Activated naive CD8-positive, alpha-beta T cell treated with anti-CD3 and anti-CD28 coated beads, Interleukin-2, amount 50 U/mL, for 24 hours (primary cell): ENCODE measurements at places on chromosomes 12 and 14.

DNA sequence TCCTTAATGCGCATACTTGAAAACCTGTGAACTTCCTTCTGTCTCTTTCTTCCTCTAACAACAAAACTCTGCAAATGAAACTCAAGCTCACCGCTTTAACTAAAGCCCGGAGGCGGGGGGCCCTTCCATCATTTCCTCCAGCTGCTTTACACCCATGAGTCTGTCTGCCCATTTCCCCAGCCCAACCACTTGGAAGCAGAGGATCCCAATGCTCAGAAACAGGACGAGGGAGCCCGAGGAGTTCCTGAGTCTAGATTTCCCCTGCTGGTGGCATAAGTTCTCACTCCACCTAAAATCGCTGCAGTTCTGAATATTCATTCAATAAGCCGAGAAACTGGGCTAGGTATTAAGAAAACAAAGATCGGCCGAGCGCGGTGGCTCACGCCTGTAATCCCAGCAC lies 30.8 kb downstream of the GPR19 start:
- no peak for DNase-seq

- DNase-seq: no peak
Observed at GRCh38 chr14:80346395-80346794, 135.1 kb upstream of the DIO2 start.

GRCh38 chr14:24659916-24660570 lies 26.1 kb upstream of the GZMB start:
- DNase-seq: no peak

DNA sequence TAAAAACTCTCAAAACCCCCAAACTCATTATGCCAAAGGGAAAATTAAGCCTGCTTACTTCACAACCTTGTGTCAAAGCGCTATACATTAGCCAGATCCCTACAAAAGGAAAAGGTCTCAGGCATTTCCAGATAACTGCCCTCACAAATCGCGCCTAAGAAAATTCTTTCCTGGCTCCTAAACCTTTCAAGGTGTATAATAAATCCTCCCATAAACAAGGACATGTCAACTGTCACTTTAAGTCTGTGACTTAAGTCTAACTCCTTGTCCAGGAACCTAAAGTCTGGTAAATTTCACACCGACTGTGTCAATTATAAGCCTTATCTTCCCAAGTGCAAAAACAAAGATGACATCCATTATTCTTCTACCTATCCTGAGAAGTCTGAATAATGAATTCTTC lies 4.3 kb upstream of the ETFBKMT start:
- no peak for DNase-seq

DNA sequence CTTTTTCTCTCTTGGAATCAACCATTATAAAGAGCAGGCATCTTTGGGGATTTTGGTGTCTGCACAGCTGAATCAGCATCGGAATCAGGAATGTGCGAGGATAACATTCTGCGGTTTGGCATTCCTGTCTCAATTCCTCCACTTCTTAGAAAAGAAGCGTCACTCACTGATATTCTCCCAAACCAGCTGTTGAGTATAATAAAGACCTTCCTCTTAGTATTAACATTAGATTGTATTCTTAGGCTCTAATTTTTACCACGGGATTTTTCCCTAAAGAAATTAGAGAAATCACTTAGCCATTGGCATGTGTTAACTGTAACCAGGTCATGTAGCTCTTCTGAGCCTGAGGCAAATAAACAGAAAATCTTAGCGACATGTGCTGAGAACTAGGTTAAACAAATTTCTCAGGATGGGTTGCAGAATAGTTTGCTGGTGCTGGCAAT lies 128.7 kb downstream of the TMX1 start:
- DNase-seq: no peak

GRCh38 chr14:90676912-90677311 lies 139.3 kb downstream of the TTC7B start:
- no peak for DNase-seq

DNA sequence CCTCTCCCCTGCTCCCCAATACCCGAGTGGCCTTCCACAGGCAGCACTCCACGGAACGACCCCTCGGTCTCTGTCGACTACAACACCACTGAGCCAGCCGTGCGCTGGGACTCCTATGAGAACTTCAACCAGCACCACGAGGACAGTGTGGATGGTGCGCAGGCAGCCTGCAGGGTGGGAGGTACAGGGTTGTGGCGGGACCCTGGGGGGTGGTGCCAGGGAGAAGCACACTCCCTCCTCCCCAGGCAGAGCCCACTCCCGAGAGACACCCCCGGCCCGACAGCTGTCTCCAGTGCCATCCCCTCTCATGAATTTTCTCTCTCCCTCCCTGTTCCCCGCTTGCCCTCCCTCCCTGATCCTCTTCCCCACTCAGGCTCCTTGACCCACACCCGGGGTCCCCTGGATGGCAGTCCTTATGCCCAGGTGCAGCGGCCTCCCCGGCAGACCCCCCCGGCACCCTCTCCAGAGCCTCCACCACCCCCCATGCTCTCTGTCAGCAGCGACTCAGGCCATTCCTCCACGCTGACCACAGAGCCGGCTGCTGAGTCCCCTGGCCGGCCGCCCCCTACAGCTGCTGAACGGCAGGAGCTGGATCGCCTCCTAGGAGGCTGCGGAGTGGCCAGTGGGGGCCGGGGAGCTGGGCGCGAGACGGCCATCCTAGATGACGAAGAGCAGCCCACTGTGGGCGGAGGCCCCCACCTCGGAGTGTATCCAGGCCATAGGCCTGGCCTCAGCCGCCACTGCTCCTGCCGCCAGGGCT lies 9.0 kb downstream of the TNS2 start:
- DNase-seq: no peak

DNA sequence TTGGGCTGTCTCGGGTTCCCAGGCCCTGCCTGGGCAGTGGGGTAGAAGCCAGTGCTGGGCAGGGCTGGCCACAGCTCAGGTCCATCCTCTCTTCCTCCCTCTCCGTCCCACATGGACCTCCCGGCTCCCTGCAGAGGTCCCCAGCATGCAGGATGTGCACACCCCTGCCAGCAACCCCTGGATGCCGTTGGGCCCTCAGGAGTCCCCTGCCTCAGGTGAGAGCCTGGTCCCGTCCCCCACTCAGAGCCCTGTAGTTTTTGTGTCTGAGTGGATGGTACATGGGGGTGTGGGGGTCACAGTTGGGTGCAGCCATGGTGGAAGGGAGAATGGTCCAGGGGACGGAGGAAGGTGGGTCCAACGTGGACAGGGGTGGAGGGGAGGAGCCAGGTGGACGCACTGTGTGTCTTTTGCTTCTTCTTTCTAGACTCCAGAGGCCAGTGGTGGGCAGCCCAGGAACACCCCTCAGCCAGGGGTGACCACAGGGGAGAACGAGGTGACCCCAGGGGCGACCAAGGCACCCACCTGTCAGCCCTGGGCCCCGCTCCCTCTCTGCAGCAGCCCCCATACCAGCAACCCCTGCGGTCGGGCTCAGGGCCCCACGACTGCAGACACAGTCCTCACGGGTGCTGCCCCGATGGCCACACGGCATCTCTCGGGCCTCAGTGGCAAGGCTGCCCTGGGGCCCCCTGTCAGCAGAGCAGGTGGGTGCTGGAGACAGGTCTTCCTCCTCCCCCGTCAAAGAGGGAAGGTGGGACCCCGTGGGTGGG lies 21.7 kb downstream of the PAPLN start:
- DNase-seq: no peak

GRCh38 chr14:63006531-63006930 lies 38.7 kb downstream of the KCNH5 start:
- DNase-seq: no peak

DNA sequence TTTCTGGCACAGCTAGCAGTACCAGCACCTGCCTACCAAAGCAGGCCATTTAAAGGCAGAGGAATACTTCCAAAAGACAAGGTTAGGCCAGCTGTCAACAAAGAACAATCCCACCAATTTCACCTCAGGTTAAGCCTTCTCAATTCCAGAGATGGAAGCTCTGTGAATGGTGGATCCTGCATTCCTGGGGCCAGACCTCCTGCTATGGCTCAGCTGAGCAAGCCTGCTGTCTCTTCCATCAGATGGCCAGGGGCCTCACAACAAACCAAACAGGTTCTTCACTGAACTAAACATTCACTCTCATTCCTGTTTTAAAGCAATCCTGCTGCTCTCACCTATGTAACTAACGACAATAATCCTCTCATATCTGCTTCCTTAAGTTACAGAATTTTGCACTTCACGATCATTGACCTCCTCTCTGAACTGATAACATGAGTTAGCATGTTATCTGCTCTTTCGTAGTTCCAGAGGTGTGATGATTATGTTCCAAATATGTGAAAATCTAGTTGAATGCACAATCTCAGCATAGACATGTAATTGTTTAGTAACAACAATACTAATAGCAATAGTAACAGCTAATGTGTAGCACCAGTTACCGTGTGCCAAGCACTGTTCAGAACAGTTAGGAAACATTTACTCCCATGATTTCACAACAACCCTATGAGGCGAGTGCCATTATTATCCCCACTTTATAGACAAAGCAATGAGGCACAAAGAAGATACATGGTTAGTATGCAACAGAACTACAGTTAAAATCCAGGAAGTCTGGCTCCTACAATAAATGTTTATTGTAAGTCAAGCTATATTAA lies 73.2 kb downstream of the SLC2A13 start:
- DNase-seq: no peak

- DNase-seq: peak; percentile 19
Observed at GRCh38 chr14:90061685-90062126, at the start of gene KCNK13. Gene KCNK13 (plus strand): TSS chr14:90061994. CDS start chr14:90062206, 212 bp downstream.

- no peak for DNase-seq
Observed at GRCh38 chr12:25788707-25789442, 169.6 kb upstream of the RASSF8 start.

GRCh38 chr14:35959835-35960234 lies 133.7 kb downstream of the BRMS1L start:
- DNase-seq: no peak

- DNase-seq: no peak
Observed at GRCh38 chr12:81078469-81079196, 754 bp downstream of the ACSS3 start.

GRCh38 chr12:72295101-72295500 lies 22.9 kb downstream of the TRHDE start:
- DNase-seq: no peak

GRCh38 chr14:34944744-34945143 lies 38.0 kb upstream of the SRP54 start:
- DNase-seq: no peak

DNA sequence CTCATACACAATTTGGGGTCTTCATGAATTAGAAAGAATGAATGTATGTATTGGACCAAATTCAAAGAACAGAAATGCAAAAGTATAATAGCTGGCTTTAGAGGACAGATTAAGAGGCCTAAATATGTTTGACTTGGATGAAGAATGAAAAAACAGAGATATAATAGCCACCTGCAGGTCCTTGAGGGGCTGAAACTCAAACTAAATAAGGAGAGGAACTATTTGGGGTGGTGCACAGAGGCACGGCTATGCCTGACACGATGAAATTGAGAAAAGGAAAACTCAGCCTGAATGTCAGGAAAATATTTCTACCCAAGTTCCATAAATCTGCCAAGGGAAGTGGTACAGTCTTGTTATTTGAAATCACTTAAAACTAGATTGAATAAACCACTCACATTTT lies 222.9 kb upstream of the DDHD1 start:
- DNase-seq: no peak

DNA sequence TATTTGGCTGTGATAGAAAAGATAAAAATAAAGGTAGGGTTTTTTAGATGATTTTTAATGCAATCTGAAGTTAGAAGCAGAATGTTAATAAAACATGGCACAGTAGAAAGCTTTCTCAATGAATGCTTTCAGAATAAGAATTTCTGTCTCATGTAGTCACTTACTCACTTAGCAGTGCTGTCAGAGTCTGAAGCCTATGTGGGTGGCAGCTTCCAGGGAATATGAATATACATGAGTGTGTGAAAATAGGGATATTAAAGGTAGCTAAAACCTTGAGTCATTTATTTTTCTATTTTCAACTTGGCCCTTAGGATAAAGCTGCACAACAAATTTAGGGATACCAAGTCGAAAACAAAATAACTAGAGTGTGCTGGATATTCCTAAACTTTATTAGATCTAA lies 427.9 kb downstream of the AEBP2 start:
- no peak for DNase-seq

- no peak for DNase-seq
Observed at GRCh38 chr12:123712780-123713319, 697 bp downstream of the ATP6V0A2 start.

DNA sequence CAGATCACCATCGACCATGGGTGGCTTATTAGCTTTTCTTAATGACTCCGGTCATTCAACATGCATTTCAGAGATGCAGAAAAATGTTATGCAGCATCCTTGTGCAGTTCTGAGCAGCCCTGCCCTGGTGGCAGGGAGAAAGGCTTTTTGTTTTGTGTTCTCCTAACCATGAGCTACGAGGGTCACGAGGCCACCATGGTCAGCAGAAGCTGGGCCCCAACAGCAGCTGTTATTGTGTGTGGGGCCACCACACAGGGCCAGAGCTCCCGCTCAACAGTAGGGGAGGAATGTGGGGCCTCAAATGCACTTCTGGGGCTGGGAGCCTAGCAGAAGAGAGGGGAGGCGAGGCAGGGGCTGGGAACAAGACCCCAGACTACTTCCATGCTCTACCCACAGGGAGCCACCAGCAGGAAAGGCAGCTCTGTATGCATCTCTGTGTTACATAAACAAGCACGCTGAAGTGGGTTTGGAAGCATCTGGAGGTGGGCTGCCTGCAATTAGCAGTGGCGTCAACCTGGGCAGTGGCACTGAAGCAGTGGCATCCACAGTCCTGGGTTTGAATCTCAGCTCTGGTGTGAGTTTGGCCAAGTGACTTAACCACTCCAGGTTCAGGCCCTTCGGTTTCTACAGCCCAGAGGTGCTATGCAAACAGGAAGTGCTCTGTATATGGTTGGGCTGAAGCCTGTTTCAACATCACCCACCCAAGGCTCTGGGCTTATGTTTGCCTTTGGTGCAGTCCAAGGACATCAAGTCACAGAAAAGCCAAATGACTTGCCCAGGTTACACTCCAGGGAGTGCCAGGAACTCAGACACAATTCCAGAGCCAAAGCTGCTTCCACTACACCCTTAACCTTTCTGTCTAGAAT lies 16.3 kb downstream of the GLTP start:
- DNase-seq: no peak

- no peak for DNase-seq
Observed at GRCh38 chr14:105147671-105148603, 20.6 kb downstream of the JAG2 start.

DNA sequence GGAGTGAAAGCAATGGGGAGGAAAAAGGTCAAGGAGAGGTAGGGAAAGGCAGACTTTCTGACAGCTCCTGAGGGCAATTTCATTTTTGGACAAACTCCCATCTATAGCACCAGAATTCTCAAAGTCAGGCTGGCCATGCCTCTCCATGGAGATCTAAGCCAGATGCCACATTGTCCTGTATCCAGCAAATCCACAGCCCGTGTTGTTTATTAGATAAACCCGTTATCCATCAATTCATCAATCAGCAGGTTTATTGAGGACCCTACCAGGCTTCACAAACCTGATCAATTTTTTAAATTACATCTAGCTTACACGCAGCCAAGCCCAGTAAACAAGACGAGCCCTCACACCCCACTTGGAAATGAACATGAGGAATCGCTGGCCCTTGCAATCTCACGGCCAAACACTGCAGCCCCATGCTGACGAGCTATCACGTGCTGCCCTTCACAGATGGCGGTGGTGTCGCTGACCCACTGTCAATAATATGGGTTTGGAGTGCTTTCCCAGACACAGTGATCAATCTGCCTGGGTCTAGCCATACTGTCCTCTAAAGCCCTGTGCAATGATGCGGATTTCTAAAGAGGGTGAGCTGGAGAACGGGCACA lies 332.9 kb downstream of the DPF3 start:
- no peak for DNase-seq
